Astrocyte of the cerebellum (primary cell): ENCODE measurements at places on chromosomes 12 and 14.

GRCh38 chr12:124709722-124710687 is 142.6 kb upstream of the NCOR2 start:
- DNase-seq: no peak

GRCh38 chr12:105569886-105570285 is 239.4 kb downstream of the C12orf75 start:
- no peak for DNase-seq

GRCh38 chr12:14171106-14171505 is 189.7 kb upstream of the GRIN2B start:
- DNase-seq: no peak

DNA sequence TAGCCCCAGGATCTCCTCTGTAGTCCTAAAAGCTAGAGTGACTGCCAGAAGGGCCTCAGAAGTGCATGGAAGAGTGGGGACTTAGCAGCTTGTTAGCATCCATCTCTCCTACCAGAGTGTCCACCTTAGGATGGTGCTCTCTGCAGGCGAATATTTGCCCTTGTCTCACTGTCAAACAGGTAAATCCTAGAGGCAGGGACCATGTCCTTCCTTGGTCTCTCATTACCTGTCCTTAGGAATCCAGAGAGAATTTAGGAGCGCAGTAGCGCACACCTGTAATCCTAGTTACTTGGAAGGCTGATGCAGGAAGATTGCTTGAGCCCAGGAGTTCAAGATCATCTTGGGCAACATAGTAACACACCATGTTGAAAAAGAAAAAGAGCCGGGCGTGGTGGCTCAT is 21.4 kb downstream of the AGAP2 start:
- no peak for DNase-seq

DNA sequence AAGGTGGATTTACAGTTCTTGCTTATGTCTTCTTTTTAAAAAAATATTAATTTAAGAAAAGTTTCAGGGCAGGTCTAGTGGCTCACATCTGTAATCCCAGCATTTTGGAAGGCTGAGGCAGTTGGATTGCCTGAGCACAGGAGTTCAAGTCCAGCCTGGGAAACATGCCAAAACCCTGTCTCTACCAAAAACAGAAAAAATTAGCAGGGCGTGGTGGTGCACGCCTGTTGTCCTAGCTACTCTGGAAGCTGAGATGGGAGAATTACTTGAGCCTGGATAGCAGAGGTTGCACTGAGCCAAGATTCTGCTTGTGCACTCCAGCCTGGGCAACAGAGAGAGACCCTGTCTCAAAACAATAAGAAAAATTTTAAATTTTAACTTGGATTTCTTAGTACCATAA is 5.4 kb upstream of the TAS2R46 start:
- DNase-seq: peak; percentile 6

- no peak for DNase-seq
Observed at GRCh38 chr14:76759589-76759988, 1.7 kb upstream of the VASH1 start.

DNA sequence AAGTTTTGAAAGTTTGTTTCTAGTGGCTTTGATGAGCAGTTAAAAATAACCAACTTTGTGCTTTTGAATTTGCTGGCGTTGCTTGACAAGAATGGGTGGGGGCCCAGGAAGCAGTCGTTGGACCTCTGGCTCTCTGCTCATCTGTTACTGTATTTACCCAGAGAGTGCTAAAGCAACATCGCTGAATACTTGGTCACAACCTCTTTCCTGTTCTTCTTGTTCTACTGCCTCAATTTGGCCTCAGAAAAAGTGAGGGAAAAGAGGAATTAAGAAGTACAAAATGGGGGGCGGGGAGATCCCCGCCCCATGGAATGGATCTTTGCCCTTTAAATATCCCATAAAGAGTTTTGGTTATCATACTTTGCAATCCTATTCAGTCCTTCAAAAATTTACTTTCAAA is 221.5 kb upstream of the G2E3 start:
- no peak for DNase-seq

GRCh38 chr14:102508774-102509745 is 516 bp downstream of the ANKRD9 start:
- no peak for DNase-seq

- DNase-seq: peak; percentile 92
Observed at GRCh38 chr14:75648066-75648838, 12.4 kb downstream of the ERG28 start.

GRCh38 chr14:86038387-86039042 is 508.6 kb downstream of the FLRT2 start:
- peak; percentile 43 for DNase-seq
